ENCODE measurements at places on chromosomes 3 and 15.

DNA sequence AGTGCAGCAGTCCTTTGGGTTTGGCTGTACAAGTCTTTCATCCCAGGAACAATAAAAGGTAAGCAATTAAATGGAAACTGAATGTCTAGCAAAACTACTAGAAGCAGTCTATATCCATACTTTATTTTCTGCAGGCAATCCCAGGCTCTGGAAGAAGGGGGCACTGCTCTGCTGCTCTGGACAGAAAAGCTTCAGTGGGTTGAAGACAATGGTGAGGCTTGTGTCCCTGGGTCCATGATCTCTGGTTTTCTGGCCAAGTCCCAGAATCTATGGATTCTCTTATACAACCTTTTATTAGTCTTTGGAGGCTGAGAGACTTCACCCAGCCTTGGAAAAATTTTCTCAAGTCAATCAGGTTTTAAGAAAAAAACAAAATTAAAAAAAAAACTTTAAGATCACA is 35.6 kb downstream of the SCAP start:
- peak; percentile 34 for DNase-seq

DNA sequence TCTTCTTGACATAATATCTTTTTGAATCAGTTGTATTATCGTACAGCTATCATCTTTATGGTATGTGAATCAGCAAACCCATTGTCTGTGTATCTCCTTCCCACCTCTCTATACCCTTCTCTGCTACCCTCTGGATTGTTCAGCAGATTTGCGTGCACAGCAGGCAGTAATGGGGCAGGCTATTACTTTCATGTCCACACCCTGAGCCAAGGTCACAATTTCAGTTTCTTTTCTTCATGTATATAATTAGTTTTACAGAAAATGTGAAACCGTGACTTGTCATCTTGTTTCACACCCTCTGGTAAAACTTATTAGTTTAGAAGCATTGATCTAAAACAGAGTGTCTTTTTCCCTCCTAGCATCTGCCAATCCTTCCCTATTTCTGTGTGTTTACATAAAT is 770.4 kb upstream of the SEMA6D start:
- DNase-seq = no peak

DNA sequence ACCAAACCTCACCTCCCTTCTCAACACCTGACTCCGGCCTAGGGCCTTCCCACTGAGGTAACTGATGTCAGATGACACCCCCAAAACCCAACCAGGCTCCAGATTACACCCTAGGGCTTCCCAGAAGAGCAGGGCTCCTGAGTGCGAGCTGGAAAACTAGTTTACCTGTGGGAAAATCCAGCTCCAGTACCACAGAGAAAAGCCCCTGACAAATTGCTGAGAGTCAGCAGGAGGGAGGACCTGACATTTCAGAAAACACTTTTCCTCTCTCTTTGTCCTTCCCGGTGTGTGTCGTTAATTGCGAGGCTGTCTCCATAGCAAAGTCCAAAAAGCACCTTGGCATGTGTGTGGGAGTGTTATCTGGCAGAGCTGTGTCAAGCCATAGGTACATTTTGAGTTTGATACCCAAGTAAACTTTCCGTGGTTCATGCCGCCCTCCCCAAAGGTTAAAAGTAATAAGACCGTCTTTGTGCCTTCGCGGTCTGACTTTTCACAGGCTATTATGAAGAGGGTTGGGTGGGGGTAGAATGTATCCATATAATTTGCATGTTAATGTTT is 79.8 kb upstream of the FNDC3B start:
- no peak for DNase-seq

DNA sequence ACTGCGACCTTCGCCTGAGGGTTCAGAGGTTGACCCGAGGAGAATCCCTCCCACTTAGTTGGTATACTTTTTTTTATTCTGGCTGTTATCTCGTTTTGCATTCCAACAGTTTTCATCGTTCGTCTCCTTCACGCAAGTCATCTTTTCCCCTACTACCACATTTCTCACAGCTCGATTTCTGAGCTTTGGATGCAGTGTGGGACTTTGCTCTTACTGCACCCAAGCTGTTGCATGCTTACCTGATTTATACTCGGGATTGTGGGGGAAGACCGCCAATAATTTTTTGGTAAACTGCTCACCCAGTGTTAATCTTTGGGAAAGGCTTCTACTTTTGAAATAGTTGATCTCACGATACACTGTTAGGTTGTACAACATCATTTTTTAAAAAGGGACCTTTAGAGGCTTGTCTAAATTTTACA is 702 bp downstream of the TBC1D23 start:
- DNase-seq = no peak

GRCh38 chr3:155326244-155326643 is 32.8 kb upstream of the STRIT1 start:
- no peak for DNase-seq

- no peak for DNase-seq
Observed at GRCh38 chr3:15384510-15385237, 42.7 kb downstream of the METTL6 start.

DNA sequence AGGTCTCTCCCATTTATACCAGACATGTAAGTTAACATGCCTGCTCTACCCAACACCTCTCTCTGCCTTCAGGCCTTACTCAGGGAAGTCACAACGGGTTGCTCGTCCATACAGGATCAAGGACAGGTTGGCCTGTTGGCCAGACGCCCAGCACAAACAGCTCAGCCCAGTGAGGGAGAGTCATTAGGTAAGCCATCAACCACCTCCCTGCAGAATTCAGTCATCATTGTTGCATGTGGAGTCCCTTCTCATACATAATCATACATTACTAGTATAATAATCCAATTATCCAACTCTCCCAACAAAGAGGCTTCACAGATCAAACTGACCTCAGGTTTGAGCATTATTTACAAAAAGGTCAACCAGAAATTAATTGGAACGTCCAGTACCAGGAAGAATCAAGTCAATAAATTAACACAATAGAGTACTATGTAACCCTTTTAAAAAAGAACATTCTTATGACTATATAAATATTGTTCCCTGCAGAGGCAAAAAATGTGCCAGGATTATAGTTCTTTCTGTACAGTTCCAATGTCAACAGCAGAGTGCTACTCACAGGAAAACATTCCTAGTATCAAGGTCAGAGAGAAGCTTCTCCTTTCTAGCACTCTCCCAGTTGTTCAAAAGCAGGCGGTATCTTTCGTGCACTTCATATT is 33.2 kb downstream of the HOMER2 start:
- peak; percentile 85 for DNase-seq

- DNase-seq = no peak
Observed at GRCh38 chr3:112508261-112508660, 9.0 kb upstream of the BTLA start.

GRCh38 chr15:72265031-72265430 is 7.3 kb downstream of the PARP6 start:
- no peak for DNase-seq

GRCh38 chr15:40397688-40398412 is 7.7 kb upstream of the IVD start:
- no peak for DNase-seq

- DNase-seq = no peak
Observed at GRCh38 chr15:90106522-90107117, 4.4 kb upstream of the IDH2 start.

GRCh38 chr3:128435058-128435457 is 31.6 kb downstream of the DNAJB8 start:
- peak; percentile 12 for DNase-seq

DNA sequence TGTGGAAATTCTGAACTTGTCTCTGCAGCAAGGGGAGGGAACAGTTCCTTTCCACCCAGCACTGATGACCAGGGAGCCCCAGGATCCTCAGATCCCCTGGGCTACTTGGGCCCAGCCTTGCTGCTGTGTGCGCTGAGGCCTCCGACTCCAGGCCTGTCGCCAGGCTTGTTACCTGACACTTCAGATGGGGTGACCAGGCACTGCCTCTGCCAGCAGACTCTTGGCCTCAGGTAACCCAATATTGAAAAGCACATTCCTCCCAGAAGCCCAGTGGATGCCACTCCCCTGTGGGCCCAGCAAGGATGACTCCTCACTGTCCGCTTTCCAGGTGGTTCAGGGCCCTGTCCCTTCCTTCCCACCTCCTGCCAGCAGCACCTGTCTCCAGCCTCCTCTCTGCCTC is 3.5 kb upstream of the PLA2G4E start:
- no peak for DNase-seq

DNA sequence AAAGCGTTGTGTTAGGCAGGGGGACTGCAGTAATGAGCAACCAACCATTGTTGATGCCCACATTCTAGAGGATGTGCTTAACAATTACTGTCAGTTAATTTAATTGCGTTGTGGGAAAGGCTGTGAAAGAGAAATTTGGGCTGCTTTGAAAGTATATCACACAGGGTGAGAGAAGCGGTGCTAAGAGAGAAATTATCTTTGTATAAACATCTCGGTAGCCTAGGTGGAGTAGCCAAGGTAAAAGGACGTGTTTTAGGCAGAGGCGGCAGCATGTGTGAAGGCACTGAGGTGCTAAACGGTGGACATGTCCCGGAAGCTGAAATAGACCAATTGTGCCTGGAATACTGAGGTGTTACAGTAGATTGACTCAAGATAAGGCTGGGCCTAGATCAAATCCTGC is 71.9 kb downstream of the UBE2E2 start:
- DNase-seq = no peak

DNA sequence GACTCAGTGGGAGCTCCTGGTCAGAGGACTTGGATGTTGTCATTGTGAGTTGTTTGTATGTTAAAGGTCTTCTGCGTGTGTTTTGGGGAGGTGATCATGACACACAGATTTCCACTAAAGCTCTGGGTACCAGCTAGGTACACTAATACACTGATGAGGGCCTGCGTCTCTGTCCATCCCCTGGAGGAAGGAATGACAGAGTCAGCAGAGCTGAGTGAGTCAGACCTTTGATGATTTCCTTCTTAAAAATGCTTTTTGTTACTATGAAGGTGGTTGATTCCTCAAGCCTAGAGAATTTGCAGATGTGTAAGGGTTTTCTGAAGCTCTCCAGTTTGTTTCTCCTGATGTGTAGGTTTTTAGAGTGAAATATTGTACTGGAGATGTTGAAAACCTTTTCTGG is 424.1 kb upstream of the TPM1 start:
- DNase-seq = no peak

DNA sequence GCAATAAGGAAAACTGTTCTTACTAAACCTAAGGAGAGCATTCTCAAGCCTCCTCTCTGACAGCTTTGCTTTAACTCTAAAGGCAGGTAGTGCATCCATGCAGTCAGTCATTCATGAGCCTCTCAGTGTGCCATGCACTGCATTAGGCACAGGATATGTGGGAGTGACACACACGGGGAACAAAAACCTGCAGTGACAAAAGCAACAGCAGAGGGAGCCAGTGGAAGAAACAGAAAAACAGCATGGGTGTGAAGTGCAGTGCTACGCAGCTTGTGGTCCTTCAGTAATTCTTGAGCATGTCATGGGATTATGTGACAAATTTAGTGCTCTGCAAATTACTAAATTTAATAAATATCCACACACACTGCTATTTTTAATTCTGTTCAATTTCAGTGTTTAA is 230.7 kb downstream of the BBX start:
- DNase-seq = peak; percentile 56

- no peak for DNase-seq
Observed at GRCh38 chr15:63380808-63381282, 801 bp downstream of the CA12 start.

DNA sequence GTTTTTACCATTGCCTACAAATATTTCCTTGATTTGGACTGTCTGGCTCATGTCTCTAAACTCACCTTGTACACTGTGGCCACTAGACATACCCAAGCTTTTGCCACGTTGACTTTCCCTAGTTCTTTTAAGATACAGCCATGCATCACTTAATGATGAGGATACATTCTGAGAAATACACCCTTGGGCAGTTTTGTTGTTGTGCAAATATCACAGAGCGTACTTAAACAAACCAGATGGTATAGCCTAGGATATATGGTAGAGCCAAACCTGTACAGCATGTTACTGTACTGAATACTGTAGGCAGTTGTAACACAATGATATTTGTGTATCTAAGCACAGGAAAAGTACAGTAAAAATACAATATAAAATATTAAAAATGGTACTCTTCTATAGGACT is 5.5 kb downstream of the ARHGEF26 start:
- no peak for DNase-seq

GRCh38 chr15:77717333-77717990 is 84.8 kb upstream of the LINGO1 start:
- DNase-seq = no peak

GRCh38 chr3:55487381-55488241 is 505 bp upstream of the WNT5A start:
- peak; percentile 39 for DNase-seq

DNA sequence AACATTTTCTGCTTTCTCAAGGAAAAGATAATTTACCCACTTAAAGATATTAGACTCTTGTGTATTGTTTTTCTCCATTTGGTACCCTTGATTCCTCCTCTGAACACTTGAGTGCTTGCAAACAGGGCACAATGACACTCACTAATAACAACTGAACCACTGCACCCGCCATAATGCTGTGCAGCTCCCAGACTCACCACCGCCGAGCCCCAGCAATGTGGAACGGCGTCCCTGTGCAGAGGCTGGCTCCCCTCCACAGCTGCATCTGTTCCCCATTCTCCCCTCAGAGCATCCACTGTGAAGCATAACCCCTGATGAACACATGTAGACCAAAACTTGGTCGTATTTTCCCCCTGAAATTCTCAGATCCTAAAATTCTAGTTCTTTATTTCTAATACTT is 276.2 kb upstream of the PLSCR5 start:
- no peak for DNase-seq

GRCh38 chr3:24270744-24271143 is 223.9 kb downstream of the THRB start:
- no peak for DNase-seq

DNA sequence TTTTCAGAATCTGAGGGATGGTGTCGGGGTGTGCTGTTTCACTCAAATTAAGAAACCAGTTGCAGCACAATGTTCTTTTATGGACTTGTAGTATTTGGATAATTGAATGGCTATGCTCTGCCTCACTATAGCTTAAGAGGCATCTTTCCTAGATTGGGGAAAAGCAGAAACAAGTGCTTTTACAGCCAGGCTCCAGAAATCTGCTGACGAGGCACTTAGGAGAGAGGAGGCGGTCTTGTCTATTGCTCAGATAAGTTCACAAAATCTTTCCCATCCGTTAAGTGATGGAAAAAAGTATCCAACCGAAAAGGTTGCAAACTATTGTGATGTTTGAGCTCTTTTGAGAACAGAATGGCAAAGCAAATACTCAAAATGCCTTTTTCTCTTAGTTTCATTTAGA is 336.1 kb upstream of the RARB start:
- no peak for DNase-seq

- no peak for DNase-seq
Observed at GRCh38 chr3:264394-265156, 68.0 kb downstream of the CHL1 start.

GRCh38 chr3:16476636-16477035 is 36.9 kb downstream of the RFTN1 start:
- no peak for DNase-seq

- DNase-seq = no peak
Observed at GRCh38 chr3:171802590-171802956, 7.7 kb downstream of the PLD1 start.

GRCh38 chr3:15769256-15769915 is 28.4 kb downstream of the ANKRD28 start:
- no peak for DNase-seq

DNA sequence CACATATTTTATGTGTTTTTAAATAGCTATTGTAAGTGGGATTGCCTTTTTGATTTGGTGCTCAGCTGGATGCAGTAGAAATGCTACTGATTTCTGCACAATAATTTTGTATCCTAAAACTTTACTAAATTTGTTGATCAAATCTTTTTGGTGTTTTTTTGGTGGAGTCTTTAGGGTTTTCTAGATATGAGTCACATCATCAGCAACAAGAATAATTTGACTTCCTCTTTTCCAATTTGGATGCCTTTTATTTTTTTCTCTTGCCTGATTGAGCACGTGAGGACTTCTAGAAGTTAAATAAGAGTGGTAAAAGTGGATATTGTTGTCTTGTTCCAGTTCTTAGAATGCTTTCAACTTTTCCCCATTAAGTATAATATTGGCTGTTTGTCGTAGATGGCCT is 51.3 kb downstream of the TLNRD1 start:
- DNase-seq = no peak

Measured in cerebellar cortex (tissue), 1 donor.